ENCODE measurements at places on chromosomes 6 and 20.
A peak's percentile ranks its signal among the peaks of the same experiment; 100 is the strongest.

DNA sequence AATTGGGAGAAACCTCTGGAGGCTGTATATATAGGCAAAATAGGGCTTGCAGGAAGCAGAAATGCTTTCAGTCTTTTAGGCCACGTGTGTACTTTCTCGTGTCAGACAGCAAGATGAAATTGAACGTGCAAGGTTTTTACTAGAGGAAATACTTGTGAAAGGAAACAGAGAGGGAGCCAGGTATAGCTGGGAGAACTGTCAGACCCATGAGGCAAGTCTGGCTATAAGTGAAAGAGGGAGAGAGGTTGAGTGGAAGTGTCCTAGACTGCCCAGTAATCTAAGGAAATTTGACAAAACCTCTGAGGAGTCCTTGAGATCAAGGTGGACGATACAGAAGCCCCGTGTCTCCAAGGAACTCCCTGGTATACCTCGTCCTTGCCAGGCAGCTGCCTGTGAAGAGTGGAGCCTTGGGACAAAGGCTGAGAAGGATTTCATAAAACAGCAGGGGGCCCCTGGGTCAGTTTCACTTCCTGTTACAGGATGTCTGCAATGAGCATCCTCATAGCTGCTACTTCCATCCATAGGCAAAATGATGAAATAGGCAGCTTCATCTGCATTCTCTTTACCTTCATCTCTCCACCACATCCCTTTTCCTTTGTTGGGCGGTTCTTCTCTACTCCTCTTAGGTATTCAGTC is 114.4 kb upstream of the MAP3K7 start:
- DNase-seq, result no peak

DNA sequence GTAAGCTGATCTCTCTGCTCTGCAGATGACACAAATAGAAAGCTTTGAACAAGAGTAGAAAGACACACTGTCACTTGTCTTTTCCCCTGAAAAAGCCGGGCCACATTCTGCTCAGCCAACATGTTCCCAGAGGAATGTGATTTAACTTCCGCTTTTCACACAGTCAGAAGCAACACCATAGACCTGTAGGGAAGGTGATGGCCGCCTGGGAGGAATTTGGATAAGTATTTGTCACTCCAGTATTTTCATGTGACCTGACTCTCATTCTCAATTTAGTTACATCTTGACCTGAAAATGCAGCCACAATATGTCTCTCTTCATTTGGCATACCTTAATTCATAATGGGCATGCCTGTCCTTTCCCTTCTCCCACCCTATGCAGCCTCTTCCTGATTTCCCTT is 2.0 kb upstream of the GRM1 start:
- DNase-seq, result no peak

- no peak for DNase-seq
These were observed 56.7 kb downstream of the TRIM27 start for GRCh38 chr6:28867086-28867409.

DNA sequence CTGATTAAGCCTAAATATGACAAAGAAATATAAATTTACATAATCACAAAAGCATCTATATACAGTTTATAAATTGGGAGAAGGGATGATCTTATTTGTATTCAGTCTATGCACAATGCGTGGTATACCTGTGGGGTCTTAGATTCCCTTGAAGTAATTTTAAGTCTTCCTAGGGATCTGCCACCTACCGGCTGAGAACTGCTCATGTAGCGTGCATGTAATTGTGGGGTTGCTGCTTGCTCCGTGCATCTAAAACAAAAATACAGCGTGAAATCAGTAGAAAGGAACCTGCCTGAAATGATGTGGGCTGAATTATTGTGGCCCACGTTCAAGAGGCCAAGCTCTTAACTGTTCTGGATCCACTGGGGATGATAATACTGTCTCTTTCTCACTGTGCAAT is 187.3 kb downstream of the MBOAT1 start:
- no peak for DNase-seq

GRCh38 chr6:89432875-89433251 is at the start of gene ANKRD6:
ANKRD6 (plus strand) TSS chr6:89433152; CDS start chr6:89566977, 133,825 bp downstream.
- peak; percentile 38 for DNase-seq

DNA sequence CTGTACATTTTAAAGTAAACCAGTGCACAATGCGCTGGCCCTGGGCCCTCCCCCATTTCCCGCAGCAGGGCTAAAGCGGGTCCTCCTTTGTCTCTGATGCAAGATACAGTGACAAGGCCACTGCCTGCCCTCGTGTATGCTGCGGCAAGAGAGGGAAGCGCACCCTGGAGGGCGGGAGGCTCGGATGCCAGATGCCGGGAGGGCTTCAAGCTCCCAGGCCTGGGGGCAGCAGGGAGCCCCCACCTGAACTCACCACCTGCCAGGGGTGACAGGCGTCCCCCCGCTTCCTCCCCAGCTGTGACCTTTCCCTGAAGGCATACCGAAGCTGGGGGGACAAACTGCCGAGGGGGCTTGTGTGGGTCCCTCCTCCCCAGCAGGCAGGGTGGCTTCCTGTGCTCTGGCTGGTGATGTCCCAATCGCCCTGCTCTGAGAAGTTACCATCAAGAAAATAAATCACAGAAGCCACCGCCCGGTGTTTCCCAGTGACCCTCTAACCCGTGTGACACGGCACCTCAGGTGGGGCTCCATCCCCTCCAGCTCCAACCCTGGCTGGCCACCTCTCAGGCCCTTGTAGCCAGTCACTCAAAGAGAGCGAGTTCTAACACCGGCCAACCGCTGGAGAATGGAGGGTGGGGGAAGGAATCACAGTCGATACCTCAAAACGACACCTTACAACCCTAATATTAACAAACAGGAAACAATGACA is 203.3 kb downstream of the PREX1 start:
- no peak for DNase-seq

DNA sequence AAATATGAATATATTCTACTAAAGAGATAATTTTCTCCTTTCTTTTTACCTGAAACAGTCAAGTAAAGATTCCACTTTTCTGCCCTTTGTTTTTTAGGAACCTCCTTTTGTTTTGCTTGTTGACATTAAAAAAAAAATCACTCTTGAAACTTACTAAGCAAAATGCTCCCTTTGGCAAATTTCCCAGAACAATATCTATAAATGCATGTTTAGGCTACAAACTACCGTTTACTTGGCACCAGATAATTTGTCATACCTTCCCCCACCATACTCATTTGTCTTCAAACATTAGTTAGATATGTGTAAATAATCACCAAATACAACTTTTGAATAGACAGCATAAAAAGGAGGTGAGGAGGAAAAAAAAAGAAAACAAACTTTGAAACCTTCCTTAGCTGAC is 604.7 kb downstream of the RFPL4B start:
- no peak for DNase-seq

GRCh38 chr6:46815130-46815529 is 21.9 kb downstream of the MEP1A start:
- no peak for DNase-seq

- DNase-seq, result no peak
These were observed 283.3 kb upstream of the RIMS1 start for GRCh38 chr6:71603021-71603420.

- no peak for DNase-seq
These were observed 1.3 kb downstream of the LSM14B start for GRCh38 chr20:62123450-62124118.

- DNase-seq, result no peak
These were observed 3.7 kb upstream of the CMTR1 start for GRCh38 chr6:37429352-37429750.

DNA sequence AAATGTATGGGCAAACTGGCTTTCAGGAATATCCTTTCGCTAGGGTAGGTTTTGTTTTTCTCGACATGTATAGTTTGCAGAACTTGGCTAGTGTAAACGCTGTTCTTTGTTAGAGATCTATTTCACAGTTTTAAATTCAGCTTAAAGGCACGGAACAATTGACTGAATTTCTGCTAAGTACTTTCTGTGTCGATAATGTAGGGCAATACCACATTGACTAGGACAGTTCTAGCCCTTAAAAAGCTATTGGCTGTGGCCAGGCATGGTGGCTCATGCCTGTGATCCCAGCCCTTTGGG is 92.8 kb downstream of the CEP57L1 start:
- DNase-seq, result no peak

DNA sequence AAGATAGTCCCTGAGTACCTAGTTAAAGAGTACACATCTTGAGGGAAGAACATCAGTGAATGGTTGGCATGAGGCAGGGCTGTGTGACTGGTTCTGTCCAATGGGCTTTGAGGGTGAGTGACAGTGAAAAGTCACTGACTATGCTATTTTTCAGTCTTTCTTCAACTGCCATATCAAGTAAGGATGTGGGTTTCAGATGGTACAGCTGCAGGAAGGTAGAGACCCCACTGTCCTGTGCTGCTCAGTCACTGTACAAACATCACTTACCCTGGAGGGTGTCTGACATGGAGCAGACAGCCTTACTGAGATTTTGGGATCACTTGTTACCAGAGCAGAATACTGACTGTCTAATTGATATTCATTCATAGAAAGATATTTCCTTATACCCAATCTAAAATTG is 115.3 kb upstream of the ASCC3 start:
- DNase-seq, result no peak

- no peak for DNase-seq
These were observed 152.3 kb downstream of the ZDHHC14 start for GRCh38 chr6:157533048-157533871.

- peak; percentile 58 for DNase-seq
These were observed 567 bp upstream of the SLC18B1 start for GRCh38 chr6:132798869-132799538.

DNA sequence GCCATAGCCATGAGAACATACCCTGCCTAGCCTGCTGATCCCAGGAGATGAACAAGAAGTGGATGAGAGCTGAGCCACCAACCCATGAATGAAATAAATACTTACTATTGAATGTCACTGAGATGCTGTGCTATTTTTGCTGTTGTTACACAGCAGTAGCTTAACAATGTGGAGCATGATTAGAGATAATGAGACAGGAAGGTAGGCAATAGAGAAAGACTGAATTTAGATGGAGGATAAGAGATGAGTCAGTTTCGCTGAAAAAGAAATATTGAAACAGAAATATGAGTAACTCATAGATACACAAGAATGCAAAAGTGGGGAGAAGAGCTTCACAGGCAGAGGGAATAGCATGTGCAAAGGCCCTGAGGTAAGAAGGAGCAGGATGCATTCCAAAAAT is 94.9 kb upstream of the TOP1 start:
- DNase-seq, result no peak

DNA sequence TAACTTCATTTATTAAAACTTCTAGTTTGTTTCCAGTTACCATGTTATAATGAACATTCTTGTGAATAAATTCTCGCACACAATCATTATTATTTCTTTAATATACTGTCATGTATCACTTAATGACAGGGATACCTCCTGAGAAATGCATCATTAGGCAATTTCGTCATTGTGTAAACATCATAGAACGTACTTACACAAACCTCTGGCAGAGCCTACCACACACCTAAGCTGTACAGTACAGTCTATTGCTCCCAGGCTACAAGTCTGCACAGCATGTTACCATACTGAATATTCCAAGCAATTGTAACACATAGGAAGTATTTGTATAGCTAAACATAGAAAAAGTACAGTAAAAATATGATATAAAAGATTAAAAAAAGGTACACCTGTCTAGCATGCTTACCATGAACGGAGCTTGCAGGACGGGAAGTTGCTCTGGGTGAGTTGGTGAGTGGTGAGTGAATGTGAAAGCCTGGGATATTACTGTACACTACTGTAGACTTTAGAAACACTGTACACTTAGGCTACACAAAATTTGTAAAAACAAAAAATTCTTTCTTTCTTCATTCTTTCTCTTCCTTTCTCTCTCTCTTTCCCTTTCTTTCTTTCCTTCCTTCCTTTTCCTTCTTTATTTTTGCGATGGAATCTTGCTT is 268.2 kb upstream of the SOX4 start:
- DNase-seq, result no peak

GRCh38 chr6:78864957-78865356 is 2.4 kb upstream of the IRAK1BP1 start:
- DNase-seq, result no peak

DNA sequence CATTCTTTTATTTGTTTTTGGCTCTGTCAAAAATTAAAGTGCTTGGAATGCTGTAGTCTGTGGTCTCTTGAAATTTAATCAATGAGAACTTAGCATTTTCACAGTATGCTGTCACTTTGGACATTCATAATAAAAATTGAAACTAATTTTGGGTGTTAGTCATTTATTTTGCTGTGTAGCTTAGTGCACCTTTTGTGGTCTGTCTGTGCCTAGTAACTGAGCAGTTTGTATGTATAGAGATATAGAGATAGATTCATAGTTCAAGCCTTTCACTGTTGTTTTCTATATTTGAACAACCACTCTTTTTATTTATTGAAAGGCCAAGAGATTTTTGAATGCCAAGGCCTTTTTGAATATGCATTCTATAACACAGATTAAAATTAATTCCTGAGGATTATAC is 86.4 kb upstream of the TIAM2 start:
- no peak for DNase-seq

GRCh38 chr6:149867876-149868640 is 3.9 kb upstream of the LRP11 start:
- DNase-seq, result no peak

- no peak for DNase-seq
These were observed 620.2 kb downstream of the QKI start for GRCh38 chr6:164034602-164035140.

DNA sequence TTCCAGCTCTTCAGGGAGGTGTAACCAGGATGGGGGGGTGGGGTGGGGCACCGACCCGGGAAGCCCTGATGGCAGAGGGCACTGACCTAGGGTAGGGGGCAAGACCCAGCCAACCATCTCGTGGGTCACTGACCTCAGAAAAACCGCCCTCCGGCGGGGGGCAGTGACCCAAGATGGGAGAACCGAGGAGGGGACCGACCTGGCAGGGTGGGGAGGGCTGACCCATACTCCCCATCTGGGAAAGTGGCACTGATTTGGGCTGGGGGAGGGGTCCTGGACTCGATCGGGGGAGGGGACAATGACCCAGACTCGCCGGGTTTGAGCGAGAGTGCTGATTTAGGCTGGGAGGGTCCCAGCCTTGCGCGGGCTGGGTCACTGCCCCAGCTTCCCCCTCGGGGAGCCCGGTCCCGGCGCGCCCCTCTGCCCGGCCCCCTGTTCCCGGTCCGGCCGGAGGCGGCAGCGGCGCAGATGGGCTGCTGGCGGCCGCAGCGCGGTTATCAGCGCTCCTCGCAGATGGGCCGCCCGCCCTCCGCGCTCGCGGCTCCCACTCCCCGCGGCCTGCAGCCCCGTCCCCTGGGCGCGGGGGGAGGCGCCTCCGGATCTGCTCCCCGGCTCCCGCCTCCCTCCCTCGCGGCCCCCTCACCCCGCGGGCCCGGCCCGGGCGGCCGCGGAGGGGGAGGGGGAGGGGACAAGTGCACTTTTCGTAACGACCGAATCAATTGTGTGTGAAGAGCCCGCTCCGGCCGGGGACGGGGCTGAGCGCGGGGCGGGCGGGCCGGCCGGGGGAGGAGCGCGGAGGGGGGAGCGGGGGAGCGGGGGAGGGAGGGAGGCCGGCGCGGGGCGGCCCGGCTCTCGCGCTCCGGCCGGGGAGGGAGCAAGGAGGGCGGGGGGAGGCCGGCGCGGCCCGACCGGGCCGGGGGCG is 2.2 kb downstream of the NOL4L start:
- no peak for DNase-seq

Measured in NCI-H1048 (cell line).